ENCODE measurements at places on chromosomes 6 and 20. TPM values are rescaled to one million over a fixed set of nuclear protein-coding genes. Genes with fewer than 3 reads are reported as not detected.

Gene PCNA
- polyA plus RNA-seq, result 28.3 TPM

Gene CALHM6
- polyA plus RNA-seq, result 4.5 TPM

Gene OOEP
- 0.27 TPM for polyA plus RNA-seq

Gene MYLK4
- polyA plus RNA-seq, result 0.32 TPM

Gene RIPPLY2
- polyA plus RNA-seq, result 0.07 TPM

Gene RRP36
- 26.4 TPM for polyA plus RNA-seq

Gene RIMS1
- 0.22 TPM for polyA plus RNA-seq

Gene SPEF1
- not detected for polyA plus RNA-seq

Gene CGA
- not detected for polyA plus RNA-seq

Gene AGER
- 2.6 TPM for polyA plus RNA-seq

Gene SMLR1
- polyA plus RNA-seq, result not detected

Gene EPB41L2
- 127 TPM for polyA plus RNA-seq

Gene SLC26A8
- polyA plus RNA-seq, result not detected

Gene FNDC1
- not detected for polyA plus RNA-seq

Gene SPTLC3
- polyA plus RNA-seq, result 1.8 TPM

Gene FAM83B
- 0.09 TPM for polyA plus RNA-seq

Gene PRND
- 0.01 TPM for polyA plus RNA-seq

Gene LRRC73
- polyA plus RNA-seq, result 0.10 TPM

Gene VIP
- 0.79 TPM for polyA plus RNA-seq

Gene OR2J3
- not detected for polyA plus RNA-seq

Gene CFAP206
- polyA plus RNA-seq, result 0.13 TPM

Gene NRSN2
- 21.6 TPM for polyA plus RNA-seq

Gene PRR18
- 0.56 TPM for polyA plus RNA-seq

Gene E2F1
- polyA plus RNA-seq, result 1.3 TPM

Gene PROKR2
- not detected for polyA plus RNA-seq

Gene GNMT
- polyA plus RNA-seq, result 0.34 TPM

Measured in adipose tissue (tissue), 3 donors.